ENCODE measurements at places on chromosomes 13 and 19.

GRCh38 chr19:49340865-49341718 is 5.9 kb downstream of the CD37 start:
- DNase-seq: no peak

DNA sequence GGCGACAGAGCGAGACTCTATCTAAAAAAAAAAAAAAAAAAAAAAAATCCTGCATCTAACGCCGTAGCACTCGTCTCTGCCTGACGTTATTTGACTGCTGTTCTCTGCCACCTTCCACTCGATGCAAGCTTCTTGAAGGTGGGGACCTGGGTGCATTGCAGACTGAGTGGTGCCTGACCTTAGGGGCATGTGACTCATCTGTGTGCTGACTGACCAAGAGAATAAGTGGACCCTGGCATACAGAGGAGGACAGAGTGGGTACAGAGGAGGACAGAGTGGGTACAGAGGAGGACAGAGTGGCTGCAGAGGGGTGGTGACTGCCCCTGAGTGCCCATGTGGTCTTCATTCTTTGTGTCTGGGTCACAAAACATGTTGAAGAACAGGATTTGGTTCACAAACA is 7.6 kb downstream of the WTIP start:
- DNase-seq: no peak

DNA sequence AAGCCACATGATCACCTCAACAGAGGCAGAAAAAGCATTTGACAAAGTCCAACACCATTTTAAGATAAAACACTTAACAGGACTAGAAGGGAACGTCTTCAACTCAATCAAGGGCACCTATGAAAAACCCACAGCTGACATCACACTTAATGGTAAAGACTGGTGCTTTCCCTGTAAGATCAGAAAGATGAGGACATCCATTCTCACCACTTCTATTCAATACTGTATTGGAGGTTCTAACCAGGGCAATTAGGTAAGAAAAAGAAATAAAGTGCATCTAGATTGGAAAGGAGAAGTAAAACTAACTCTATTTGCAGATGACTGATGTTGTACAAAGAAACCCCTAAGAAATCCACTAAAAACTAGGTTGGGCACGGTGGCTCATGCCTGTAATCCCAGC is 11.2 kb upstream of the AKAP8 start:
- DNase-seq: no peak

- DNase-seq: no peak
Observed at GRCh38 chr19:29088761-29089160, 124.2 kb downstream of the UQCRFS1 start.

DNA sequence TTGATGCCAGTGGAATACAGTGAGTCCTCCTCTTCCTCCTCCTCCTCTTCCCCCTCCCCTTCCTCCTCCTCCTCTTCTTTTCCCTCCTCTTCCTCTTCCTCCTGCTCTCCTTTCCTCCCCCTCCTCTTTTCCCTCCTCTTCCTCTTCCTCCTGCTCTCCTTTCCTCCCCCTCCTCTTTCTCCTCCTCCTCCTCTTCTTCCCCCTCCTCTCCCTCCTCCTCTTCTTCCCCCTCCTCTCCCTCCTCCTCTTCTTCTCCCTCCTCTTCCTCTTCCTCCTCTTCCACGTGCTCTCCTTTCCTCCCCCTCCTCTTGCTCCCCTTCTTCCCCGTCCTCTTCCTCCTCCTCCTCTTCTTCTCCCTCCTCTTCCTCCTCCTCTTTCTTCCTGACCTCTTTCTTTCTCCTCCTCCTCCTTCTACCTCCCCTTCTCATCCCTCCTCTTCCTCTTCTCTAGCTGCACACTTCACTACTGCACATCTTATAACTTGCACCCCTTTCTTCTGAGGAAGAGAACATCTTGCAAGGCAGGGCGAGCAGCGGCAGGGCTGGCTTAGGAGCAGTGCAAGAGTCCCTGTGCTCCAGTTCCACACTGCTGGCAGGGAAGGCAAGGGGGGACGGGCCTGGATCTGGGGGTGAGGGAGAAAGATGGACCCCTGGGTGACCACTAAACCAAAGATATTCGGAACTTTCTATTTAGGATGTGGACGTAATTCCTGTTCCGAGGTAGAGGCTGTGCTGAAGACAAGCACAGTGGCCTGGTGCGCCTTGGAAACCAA is 5.6 kb downstream of the PDX1 start:
- DNase-seq: no peak

DNA sequence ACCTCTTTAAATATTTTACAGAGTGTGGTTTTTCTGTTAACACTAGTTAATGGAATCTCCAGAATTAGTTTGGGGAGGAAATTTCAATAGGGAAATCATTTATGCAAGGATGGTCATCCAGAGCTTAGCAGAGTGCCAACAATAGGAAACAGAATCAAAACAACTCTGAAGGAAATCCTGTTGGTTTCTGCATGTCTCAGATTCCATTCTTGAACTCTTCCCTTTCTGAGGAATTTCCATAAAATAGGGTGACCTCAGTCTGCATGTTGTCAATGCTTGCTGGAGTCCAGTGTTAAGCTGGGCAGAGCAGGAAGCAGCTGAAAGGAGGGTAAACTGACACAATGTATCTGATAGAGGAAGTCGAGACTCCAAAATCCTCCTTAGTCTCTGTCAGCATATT is 16.9 kb downstream of the CBY2 start:
- DNase-seq: no peak

- no peak for DNase-seq
Observed at GRCh38 chr19:14097532-14098151, 7.1 kb upstream of the SAMD1 start.

DNA sequence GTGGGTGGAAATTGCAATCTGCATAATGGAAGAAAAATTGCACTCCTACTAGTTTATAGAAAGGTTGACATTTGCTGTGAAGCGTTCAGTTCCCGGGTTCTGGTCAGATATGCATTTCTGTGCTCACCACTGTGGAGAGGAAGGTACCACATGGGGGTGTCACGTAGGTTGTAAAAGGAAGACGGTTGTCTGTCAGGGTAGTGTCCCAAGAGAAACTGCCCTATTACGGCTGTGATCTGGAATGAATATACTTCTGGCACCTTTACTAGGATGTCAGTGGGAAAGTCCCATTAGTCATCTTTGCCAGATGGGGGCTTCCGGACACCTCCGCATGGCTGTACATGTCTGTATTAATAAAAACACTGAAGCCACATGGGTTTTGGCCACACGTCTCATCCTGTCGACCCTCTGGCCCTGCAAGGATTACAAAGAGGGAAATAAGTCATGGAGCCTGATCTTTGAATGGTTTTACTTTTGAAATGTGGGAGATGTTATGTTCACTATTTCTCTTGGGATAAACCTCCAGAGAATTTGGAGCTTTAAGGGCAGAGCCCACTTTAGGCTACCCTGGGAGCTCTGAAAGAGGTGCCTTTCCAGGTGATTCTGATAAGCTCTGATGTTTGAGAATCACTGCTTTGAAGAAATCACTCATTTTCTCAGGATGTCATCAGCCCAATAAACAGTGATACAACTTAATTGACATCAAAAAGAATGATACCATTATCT is 133.9 kb downstream of the AKAP11 start:
- DNase-seq: no peak

- no peak for DNase-seq
Observed at GRCh38 chr13:31530922-31531321, 208.4 kb upstream of the RXFP2 start.

DNA sequence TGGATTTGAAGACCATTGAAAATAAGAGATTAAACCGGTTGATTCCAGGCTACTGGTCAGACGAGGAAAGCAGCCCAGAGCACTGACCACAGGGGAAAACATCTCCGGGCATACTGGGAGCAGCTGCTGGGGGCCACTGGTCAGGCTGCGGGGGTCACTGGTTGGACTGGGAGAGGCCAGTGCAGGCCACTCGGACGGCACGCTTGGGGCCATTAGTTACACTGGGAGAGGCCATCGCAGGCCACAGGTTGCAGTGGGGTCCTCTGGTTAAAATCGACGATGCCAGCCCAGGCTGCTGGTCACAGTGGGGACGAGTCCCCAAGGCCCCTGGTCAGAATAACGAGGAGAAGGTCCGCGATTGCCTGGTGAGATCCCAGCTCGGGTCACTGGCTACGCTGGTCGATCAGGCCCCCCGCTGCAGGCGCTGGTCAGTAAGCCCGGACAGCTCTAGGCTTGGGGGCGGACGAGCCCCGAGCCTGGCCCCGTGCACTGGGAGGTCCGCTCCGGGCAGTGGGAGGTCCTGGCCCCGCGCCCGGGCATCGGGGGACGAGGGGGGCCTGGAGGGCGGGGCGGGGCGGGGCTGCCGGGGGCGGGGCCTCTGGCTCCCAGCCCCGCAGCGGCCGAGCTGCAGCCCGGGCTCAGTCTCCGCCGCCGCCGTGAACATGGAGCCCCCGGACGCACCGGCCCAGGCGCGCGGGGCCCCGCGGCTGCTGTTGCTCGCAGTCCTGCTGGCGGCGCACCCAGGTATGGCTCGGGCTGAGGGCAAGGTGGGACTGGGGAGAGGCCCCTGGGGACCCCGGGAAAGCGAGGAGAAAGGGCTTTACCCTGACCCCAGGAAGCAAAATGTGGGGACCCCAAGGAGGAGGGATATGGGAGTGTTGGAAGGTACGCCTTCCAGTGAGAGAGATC is at the start of gene BCAM:
TSS of gene BCAM (plus strand) at position 641 of the 909 bp plus-strand sequence. CDS start at position 663, 22 bp downstream.
- peak; percentile 55 for DNase-seq

DNA sequence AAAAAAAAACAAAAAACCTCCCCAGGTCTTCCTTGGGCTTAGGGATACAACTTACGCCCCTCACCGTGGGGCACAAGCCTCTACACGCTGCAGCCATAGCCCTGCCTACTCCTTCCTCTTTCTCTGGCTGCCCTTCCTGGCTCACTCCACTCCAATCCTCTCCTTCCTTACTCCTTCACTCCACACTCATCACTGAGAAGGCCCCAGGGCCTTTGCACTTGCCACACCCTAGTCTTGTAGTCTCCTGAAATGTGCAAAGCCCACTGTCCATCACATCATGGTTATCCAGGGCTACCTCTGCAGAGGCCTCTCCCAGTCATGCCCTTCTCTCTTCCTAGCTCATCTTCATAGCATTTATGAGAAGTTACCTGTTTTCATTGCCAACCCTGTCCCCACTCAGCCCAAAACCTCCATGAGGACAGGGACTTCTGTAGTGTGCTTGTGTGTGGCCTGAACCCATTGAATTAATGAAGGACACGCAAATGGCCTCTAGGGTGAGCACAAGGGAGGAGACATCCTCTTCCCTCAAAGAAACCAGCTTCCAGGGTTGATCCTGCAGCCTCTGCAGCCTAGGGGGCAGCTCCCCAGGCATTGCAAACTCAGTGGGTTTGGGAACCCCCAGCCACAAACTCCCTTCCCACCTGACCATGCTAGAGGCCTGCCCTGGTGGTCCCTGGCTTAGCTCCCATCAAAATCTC is 7.9 kb upstream of the HSH2D start:
- DNase-seq: no peak

DNA sequence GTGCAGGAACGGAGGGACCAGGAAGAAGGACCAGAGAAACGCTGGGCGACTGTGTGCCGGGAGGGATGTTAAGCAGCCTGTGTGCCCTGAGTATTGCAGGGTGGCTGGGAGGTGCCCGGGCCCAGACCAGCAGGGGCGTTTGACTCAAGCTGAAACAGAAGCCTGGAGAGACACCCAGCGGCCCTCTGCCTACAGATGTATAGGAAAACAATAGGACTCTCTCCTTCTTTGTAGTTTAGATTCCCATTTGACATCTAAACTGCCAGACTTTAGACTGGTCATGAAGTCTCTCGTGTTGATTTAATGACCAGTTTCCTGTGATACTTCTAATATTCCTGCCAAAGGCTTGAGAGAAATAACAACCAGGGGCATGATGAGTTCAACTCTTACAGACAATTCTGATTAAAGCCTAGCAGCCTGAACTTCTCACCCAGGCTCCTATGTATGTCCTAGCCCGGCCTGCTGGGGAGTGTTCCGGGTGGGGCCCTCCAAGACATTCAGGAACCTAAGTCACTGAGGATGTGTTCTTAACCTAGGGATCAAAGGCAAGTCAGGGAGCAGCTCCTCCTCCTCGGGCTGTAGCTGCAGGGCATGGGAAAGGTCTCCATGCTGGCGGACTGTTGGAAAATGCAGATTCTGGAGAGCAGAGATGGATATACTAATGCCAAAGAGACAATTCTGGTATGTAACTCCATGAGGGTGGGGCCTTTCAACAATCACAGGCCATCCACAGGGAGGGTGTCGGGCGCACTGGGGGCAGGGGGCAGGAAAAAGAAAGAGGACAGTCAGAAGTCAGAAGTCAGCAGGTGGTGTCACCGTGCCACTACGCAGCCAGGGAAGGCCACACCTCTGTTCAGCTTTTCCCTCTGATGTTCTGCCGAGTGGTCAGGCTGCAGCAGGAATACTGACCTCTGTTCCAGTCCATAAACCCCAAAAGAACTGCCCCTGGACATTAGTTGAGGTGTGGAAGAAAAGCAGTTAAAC is 131.8 kb downstream of the STARD13 start:
- DNase-seq: no peak

DNA sequence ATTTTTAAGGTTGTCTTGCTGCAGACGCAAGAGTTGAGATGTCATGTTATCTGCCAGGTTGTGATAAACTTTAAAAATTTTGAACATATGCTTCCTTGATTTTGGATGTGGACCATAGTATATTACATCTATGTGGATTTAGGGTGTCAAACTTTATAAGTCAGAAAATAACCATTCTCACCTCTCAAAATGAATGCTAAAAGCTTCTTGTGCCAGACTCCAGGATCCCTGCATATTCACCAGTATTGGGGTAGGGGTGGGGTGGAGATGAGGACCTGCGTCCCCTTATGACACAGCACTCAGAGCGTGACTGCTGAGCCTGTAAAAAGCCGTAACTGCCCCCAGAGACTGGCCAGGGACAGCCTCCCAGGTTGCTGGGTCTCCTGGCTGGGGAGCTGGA is 524.4 kb downstream of the LMO7 start:
- DNase-seq: no peak

DNA sequence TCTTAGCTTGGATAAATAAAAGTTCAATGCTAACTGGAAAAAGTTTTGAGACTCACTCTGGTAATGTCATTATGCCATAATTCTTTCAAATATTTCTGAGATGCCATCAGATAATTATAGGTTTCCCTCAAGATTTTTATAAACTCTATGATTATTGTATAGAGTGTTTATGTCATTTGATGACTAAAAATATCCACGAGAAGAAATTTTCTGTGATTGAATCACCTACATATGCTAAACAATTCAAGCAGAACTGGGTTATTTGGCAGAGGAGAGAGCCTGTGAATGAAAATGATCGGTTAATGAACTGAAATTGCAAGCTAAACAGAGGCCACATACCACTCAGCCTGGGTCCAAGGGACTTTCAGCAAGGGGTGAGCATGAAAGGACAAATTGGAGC is 92.6 kb upstream of the TSC22D1 start:
- DNase-seq: no peak

DNA sequence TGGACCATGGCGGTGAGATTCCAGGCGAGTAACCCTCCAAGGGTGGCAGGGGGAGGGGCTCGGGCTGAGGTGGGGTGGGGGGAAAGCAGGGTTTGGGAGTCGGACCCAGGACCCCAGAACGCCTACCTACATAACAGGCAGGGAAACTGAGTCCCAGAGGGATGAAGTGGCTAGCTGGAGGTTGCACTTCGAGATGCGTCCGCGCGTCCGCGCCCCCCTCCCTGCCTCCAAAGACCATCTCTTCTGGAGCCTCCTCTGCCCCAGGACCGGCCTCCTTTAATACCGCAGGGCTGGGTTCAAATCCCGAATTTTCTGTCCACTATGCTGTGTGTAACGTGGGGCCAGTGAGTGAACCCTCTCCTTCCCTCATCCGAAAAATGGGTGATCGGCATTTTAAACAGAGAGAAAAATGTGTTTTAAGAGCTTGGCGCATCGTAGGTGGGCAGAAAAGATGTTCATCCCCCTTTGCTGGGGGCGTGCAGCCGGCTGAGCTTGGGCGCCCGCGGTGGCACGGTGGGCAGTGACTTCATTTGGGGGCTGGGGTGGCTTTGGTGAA is 13.8 kb downstream of the TJP3 start:
- no peak for DNase-seq

All from erythroblast (primary cell).